ENCODE measurements at places on chromosomes 5 and 9.

- DNase-seq = no peak
These were observed 577.7 kb downstream of the EBF1 start for GRCh38 chr5:158521995-158522394.

GRCh38 chr5:172282272-172283019, 1.1 kb downstream of the UBTD2 start:
- no peak for DNase-seq

GRCh38 chr5:63553073-63553472, 409.2 kb downstream of the HTR1A start:
- DNase-seq = no peak

DNA sequence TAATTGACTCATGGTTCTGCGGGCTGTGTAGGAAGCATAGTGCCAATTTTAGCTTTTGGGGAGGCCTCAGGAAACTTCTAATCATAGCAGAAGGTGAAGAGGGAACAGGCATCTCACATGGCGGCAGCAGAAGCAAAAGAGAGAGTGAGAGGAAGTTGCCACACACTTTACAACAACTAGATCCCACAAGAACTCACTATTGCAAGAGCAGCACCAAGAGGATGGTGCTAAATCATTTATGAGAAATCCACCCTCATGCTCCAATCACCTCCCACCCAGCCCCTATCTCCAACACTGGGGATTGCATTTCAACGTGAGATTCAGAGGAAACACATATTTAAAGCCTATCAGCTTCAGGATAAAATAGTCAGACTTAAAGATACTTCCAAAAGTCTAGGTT, 36.1 kb upstream of the LPAR1 start:
- DNase-seq = no peak

DNA sequence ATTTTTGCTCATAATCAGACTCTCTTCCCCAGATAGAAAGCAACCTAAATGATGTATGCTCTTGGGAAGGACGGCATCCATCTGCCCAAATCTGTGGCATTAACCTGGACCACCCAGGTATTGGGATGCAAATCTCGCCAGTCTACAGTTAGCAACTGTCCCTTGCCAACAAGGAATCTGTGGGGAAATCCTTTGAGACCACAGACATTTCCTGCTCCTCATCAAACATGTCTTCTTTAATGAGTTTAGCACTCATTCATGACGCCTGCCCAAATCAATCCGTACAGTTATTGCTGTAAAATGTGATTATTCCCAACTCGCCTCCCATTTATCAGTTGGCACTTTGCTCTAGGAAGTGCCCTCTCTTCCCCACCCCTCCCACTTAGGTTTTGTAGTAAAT, 7.8 kb downstream of the ROR2 start:
- no peak for DNase-seq

- DNase-seq = no peak
These were observed 507.0 kb downstream of the MAT2B start for GRCh38 chr5:164012371-164012770.

- DNase-seq = peak; percentile 51
These were observed 11.7 kb upstream of the RPS14 start for GRCh38 chr5:150461231-150461630.

GRCh38 chr5:97844797-97845196, 661.8 kb upstream of the RIOK2 start:
- no peak for DNase-seq

GRCh38 chr5:138177941-138178515, 402 bp downstream of the BRD8 start:
- no peak for DNase-seq

- no peak for DNase-seq
These were observed 169.4 kb downstream of the MAPKAP1 start for GRCh38 chr9:125537442-125538091.

DNA sequence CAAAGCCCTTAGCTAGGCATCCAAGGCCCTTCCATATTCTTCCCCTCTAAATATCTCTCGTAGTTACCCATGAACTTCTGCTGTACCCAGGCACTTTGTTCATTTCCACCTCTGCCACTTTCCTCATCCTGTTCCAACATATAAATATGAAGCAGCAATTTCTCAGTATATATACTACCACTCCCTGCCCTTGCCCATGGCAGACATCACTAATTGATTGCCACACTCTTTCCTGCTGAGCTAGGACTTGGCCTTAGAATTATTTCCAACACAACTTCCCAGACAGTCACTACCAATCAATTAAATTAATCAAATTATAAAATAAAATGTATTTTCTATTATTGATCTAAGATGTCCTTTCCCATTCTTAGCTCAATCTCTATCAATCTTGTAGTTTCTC, 8.5 kb downstream of the INSYN2B start:
- no peak for DNase-seq

DNA sequence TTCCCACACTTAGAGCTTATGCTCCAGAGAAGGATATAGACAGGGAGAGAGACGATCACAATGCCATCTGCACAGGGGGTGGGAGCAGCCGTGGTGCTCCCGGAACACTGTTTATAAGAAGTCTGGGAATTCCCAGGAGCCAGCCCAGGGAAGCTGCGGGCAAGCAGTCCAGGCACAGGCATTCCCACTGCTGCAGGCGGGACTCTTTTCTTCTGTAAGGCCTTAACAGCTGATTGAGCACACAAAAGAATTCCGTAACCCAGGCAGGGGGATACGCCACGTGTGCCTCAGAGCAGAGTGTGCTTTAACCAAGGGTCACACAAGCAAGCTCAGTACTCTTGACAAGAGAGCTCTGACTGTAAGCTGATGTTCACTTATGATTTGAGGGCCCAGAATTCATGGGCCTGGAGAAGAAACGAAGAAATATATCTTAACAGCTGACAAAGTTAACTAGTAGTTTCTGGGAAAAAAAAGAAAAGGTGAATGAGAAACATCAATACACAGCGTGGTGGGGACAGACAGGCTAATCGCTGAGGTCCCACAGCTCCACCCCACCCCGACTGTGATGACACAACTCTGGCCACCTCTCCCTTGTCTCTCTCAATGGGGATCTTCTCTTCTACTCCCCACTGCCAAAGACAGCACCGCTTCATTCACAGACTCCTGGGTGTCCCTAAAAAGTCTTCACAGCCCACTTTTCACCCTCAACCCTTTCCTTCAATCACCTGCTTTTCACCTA, 85.9 kb upstream of the SIMC1 start:
- DNase-seq = no peak

GRCh38 chr5:149549461-149550267, 1.6 kb downstream of the CSNK1A1 start:
- DNase-seq = no peak

- DNase-seq = no peak
These were observed 109.4 kb downstream of the MAT2B start for GRCh38 chr5:163614787-163615186.

- DNase-seq = no peak
These were observed 99.3 kb downstream of the ACTBL2 start for GRCh38 chr5:57383093-57383861.

DNA sequence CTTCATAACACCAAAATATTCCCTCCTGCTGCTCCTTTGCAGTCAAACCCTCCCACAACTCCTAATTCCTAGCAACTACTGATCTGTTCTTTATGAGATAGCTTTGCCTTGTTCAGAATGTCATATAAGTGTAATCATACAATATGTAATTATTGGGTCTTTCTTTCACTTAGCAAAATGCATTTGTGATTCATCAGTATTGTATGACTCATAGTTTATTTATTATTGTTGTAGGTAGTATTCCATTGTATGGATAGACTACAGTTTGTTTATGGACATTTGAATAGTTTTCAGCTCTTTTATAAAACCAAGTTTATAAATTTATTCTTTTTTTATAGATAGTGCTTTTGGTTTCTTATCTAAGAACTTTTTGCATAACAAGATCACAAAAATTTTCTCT, 468.2 kb upstream of the KIF2A start:
- no peak for DNase-seq

- DNase-seq = no peak
These were observed 75.1 kb upstream of the SPRY4 start for GRCh38 chr5:142399891-142400290.

DNA sequence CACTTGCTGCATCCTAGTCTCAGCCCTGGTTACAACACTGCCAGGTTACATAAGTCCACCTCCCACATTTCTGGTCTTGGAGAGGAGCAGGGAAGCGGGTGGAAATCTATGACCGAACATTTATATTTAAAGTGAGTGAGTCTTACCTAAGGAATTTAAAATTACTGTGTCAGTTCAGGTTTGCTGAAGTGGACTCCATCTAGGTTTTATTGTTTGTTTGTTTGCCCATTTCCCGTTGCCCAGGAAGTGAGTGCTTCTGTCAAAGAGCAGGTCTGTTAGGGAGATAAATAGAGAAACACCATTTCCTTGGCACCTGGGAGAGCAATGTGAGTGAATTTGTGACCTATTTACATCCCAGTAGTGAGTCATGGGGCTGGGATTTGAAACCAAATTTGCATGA, 179.5 kb downstream of the KIF4B start:
- no peak for DNase-seq

GRCh38 chr5:142400415-142400814, 75.6 kb upstream of the SPRY4 start:
- DNase-seq = no peak

DNA sequence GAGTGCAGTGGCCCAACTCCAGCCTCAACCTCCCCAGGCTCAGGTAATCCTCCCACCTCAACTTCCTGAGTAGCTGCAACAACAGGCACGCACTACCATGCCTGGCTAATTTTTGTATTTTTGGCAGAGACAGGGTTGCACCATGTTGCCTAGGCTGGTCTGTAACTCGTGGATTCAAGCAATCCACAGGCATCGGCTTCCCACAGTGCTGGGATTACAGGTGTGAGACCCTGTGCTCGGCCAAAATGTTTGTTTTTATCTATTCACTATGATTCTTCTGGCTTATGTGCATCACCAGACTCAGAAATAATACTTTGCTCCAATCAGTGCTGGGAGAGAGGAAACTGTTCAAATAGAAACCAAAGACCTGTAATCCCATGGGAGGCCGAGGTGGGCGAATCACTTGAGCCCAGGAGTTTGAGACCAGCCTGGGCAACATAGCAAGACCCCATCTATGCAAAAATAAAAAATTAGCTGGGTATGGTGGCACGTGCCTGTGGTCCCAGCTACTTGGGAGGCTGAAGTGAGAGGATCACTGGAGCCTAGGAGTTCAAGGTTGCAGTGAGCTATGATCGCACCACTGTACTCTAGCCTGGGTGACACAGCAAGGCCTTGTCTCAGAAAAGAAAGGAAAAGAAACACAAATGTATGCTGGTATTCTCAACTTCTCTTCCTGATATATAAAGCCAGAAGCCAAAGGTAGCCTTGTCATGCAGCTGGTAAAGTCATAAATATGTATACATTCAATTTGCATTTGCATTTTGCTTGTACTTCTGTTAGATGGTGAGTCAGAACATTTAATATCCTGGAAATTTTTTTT, 4.5 kb downstream of the PIP5K1B start:
- no peak for DNase-seq

GRCh38 chr9:100021931-100022330, 76.9 kb downstream of the ERP44 start:
- no peak for DNase-seq

DNA sequence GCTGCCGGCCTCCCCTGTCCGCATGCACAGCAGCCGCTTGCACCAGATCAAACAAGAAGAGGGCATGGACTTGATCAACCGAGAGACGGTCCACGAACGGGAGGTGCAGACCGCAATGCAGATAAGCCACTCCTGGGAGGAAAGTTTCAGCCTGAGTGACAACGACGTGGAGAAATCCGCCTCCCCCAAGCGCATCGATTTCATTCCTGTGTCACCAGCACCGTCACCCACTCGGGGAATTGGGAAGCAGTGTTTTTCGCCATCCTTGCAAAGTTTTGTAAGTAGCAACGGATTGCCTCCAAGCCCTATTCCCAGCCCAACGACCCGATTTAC, 75.3 kb downstream of the PIP5K1B start:
- no peak for DNase-seq

DNA sequence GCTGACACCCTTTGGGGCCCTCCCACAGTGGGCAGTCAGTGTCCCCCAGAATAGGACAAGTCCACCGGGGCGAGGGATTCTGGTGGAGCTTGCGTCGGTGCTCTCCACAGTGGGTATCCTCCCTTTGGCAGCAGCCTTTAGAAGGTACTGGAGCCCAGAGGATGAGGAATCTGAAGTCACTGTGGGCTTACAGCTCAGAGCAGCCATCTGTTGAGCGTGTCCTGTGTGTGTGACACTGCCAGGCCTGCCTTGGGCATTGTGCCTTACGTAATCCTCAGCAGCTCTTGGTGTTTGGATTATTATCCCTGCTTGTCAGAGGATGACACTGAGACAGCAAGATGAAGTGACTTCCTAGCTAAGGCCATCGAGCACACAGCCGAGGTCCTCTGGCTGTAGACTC, 12.6 kb downstream of the URM1 start:
- no peak for DNase-seq

DNA sequence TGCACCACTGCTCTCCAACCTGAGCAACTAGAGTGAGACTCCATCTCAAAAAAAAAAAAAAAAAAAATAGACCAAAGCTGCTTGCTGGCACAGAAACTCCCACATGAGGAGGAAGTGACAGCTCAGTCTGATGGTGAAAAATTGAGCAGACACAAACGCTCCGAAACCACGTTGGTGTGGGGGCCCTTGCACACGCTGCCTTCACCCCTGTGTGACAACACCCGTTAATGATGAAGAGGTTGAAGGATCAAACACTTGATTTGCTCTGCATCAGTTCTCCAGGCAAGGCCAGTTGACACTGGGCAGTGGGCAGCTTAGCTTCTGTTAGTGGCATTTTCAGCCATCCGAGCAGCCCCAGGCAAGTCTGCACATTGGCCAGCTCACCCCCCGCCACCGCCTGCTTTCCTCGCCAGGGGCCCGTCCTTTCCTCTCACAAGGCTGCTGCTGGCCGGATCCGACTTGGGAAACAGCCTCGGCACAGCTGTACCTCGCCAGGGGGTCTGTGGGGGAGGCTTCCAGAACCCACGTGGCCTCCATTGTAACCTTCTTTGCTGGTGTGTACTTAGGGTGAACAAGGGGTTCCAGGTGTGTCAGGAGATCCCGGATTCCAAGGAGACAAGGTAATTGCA, 79.8 kb downstream of the COL27A1 start:
- peak; percentile 50 for DNase-seq

- DNase-seq = no peak
These were observed 19.7 kb downstream of the ANP32B start for GRCh38 chr9:98002808-98003207.

GRCh38 chr9:108766626-108767161, 89.1 kb downstream of the ACTL7B start:
- no peak for DNase-seq

DNA sequence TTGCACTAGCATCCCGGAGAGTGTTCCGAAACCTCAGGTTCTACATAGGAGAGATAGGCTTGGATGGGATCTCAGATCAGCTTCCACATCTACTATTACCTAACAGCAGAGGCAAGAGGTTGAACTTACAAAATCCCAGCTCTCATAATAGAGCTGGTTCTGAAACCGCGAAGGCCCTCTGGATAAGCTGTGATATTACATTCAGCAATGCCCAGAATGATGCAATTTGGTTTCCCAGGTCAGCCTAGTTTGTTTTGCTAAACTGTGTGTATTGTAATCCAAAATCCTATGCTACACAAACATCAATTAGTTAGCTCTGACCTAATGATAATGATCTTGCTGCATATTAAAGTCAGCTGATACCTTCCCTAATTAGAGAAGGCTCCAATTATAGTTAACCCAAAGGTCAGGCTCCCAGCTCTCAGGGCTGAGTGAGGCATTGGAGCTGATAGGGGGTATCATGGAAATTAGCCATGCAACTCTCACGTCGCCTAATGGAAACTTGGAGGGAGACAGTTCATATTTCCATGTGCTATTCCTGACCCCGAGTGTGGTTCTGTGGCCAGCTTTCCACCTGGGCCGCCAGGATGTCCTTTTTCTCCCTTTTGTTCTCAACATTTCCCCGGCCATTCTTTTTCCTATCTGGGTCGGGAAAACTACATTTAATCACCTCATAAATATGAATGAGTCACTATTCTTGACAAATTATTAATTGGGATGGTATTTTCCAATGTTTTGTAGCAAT, 278.4 kb upstream of the IRX1 start:
- no peak for DNase-seq

All from ovary (tissue), 10 donors.